Lower lobe of right lung (tissue), 2 donors: ENCODE measurements at places on chromosomes 16 and 17. TPM values are rescaled to one million over a fixed set of nuclear protein-coding genes. Genes with fewer than 3 reads are reported as not detected.
A peak's percentile ranks its signal among the peaks of the same experiment; 100 is the strongest.

- no peaks in the 10 kb centered on the region for H3K36me3 ChIP-seq
- H3K27me3 ChIP-seq: no peaks in the 10 kb centered on the region
- no peak overlapping the region for H3K27ac ChIP-seq
- H3K4me1 ChIP-seq: peaks cover 10% of the 10 kb centered on the region
Observed at GRCh38 chr17:40824015-40824832, 1.8 kb upstream of the KRT10 start.

- peak overlapping the region; percentile 87 for H3K27ac ChIP-seq
- no peak for DNase-seq
- H3K4me1 ChIP-seq: peaks cover 31% of the 10 kb centered on the region
- H3K36me3 ChIP-seq: no peaks in the 10 kb centered on the region
- no peaks in the 10 kb centered on the region for H3K27me3 ChIP-seq
- H3K4me3 ChIP-seq: peak overlapping the region; percentile 62
Observed at GRCh38 chr16:57374067-57374534, 1.8 kb downstream of the CX3CL1 start.

- H3K27ac ChIP-seq: no peak overlapping the region
- H3K36me3 ChIP-seq: peaks cover 22% of the 10 kb centered on the region
- no peak overlapping the region for H3K4me3 ChIP-seq
- H3K4me1 ChIP-seq: peaks cover 9% of the 10 kb centered on the region
Observed at GRCh38 chr17:1797323-1797722, 32.4 kb downstream of the SMYD4 start.

DNA sequence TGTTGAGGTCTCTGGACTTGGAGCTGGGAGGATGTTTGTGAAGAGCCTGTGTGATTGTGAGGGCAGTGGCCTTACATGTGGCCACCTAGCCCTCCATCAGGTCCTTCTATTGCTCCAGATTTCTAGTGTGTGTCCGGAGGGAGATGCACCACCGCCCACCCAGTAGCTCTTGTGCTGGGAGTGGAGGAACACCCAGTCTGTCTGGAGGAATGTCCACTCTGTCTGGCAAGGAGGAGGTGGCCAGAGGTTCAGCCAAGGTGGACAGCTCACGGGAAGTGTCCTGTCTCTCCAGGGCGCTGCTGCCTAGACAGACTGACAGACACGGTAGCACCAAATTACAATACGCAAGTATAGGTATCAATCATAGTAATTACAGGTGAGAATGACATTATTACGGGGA, 10.6 kb downstream of the RPTOR start:
- no peak overlapping the region for H3K4me3 ChIP-seq
- DNase-seq: no peak
- peaks cover 7% of the 10 kb centered on the region for H3K36me3 ChIP-seq
- H3K27ac ChIP-seq: no peak overlapping the region

DNA sequence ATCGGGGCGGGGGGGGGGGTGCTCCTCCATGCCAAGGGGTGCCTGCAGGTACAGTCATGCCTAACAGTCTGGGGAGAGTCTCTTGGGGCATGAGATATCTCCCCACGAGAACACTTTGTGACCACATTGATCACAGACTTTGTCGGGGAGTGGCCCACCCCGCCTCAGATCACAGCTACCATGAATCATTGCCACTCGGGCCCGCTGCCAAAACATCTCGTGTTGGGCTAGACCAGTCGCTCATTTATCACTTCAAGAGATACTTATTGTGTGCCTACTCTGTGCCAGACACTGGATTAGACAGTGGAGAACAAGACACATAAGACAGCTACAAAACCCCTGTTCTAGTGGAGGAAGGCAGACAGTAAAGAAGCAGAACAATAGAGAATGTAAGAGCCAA, 72.6 kb downstream of the CLEC16A start:
- peaks cover 15% of the 10 kb centered on the region for H3K4me1 ChIP-seq
- no peaks in the 10 kb centered on the region for H3K27me3 ChIP-seq
- H3K4me3 ChIP-seq: no peak overlapping the region
- DNase-seq: peak; percentile 67
- H3K27ac ChIP-seq: peak overlapping the region; percentile 13

DNA sequence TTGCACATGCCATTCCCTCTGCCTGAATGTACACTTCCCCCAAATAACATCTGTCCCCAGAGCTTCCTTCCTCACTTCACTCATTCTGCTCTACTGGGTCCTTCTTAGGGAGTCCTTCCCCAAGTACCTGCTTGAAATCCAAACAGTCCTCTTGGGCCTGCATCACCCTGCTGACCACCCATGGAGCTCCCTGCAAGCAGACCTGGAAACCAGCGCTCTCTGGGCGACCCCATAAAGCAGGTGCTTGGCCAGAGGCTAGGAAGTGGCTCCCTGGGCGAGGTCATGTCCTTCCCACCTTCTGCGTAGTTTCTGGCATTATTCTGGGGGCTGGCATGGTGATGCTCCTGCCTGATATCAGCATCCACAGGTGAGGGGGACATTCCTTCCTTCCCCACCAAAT, 12.2 kb upstream of the NTN1 start:
- H3K4me3 ChIP-seq: no peak overlapping the region
- H3K27me3 ChIP-seq: peaks cover 51% of the 10 kb centered on the region
- DNase-seq: no peak
- H3K4me1 ChIP-seq: peaks cover 5% of the 10 kb centered on the region
- H3K27ac ChIP-seq: no peak overlapping the region

DNA sequence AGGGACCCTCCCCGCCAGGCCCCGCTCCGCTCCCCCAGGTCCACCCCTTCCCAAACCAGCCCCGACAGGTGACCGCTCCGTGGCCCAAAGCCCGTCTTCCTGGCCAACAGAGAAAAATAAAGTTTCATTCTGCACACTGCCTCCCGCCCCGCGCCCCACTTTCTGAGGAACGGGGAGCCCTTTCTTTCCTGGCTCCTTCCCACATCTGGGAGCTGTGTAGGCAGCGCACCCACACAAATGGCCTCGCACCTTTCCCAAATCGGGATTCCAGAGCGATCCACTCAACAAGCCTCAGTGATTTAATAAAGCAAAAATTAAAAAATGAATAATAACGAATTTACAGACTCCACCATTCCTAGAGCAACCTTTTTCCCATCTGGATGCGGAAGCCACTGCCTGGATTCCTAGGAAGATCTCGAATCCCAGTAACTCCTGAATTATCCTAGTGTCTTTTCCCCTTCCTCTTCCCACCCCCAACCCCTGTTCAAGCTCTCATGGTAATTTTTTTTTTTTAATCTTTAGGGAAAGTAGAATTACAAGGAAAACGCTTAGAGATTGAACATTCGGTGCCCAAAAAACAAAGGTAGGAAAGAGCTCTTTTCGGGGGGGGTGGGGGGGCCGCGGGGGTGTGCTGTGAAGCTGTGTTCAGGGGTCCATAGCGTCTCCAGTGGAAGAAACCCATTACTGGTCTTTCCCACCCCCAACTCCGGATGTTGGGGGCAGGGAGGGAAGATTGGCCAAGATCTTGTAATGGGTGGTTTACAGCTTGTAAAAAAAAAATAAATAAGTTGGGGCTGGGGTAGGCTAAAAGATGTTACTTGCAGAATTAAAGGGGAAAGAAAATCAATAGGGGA, 1.6 kb downstream of the IGF2BP1 start:
- peaks cover 98% of the 10 kb centered on the region for H3K27me3 ChIP-seq
- peaks cover 23% of the 10 kb centered on the region for H3K4me1 ChIP-seq
- DNase-seq: no peak
- no peaks in the 10 kb centered on the region for H3K36me3 ChIP-seq
- no peak overlapping the region for H3K4me3 ChIP-seq

- H3K4me1 ChIP-seq: no peaks in the 10 kb centered on the region
- H3K27ac ChIP-seq: no peak overlapping the region
- peaks cover 99% of the 10 kb centered on the region for H3K36me3 ChIP-seq
- no peaks in the 10 kb centered on the region for H3K27me3 ChIP-seq
Observed at GRCh38 chr16:71746442-71747046, 22.0 kb upstream of the PHLPP2 start.

GRCh38 chr16:17306745-17307144, 164.0 kb downstream of the XYLT1 start:
- no peaks in the 10 kb centered on the region for H3K27me3 ChIP-seq
- no peaks in the 10 kb centered on the region for H3K36me3 ChIP-seq
- no peak overlapping the region for H3K27ac ChIP-seq

DNA sequence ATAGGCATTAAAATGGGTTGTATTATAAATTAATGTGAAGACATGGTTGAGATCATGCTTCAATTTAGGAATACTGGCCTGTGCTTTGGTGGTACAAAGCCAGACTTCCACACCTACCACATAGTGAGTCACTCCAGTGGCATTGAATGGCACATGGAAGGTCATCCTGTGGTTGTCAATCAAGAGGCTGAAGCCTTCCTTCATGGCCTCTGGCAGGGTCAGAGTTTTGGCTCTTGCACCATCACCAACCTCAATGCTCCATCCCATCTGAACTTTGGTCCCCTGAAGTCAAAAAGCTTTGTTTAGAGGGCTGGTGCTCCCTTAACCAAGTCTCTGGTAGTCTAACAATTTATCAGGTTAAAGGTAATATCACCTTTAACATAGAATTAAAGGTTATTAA, 6.1 kb downstream of the ZP2 start:
- no peaks in the 10 kb centered on the region for H3K27me3 ChIP-seq
- no peaks in the 10 kb centered on the region for H3K4me1 ChIP-seq
- H3K4me3 ChIP-seq: no peak overlapping the region
- H3K36me3 ChIP-seq: no peaks in the 10 kb centered on the region
- DNase-seq: no peak

DNA sequence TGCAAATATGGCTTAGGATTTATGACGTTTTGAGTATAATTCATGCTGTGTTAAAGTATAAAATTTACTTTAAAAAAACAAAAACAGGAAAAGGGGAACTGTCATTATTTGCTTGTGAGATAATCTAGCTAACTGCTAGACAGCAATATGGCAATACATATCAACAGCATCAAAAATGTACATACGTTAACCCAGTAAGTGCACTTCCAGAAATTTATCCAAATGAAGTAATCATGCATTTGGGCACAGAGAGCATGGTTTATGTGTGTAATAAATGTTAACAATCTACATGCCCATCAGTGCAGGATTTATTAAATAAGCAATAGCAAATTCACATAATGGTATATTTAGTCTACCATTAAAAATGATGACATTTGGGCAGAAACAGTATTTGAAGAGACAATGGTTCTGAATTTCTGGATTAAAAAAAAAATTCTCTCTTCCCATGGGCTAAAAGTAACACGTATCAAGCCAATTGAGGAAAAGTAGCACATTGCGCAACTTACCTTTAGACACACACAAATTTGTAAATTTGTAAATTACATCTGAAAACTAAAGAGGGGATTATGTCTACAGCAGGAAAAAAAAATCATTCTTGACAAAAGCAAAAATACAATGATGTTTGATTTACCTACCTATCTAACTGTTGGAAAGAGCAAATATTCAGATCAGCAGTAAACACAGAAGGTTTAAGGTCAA, 80.2 kb downstream of the CACNG1 start:
- H3K27ac ChIP-seq: no peak overlapping the region
- no peak overlapping the region for H3K4me3 ChIP-seq
- no peak for DNase-seq
- H3K27me3 ChIP-seq: no peaks in the 10 kb centered on the region
- H3K4me1 ChIP-seq: no peaks in the 10 kb centered on the region
- H3K36me3 ChIP-seq: peaks cover 72% of the 10 kb centered on the region

DNA sequence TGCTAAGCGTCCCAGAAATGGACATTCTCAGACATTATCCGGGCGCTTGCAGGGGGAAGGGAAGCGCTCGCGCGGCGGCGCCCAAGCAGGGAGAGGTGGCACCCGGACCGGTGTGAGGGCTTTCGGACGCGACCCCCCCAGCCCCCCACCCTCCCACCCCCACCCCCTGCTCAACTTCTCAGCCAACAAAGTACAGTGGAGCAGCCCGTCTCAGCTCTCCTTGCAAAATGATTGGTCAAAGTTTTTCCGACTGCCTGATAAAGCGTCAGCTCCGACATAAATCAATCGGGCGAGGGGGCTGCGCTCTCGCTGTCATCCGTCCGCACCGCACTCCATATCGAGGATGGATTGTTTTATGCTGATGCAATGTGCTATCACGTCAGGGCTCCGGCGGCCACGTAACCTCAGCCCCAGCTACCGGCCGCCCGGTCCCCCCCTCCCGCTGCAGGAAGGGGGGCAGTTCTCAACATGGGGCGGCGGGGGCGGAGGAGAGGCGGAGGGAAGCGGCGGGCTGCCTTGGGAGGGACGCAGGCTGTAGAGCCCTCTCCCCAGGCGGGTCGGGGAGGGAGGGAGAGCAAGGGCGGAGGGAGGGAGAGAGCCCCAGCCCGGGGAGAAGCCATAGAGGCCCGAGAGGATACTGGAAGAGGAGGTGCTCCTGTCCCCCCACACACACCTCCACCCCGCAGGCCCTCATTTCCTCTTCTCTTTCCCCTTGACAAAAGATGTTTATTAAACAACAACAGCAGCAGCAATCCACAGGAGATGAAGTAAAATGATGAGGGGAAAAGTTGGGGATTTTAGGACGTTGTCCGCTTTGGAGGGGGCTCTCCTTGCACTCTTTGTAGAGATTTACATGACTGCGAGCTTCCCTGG, at the start of gene HOXB9:
Gene HOXB9, minus strand, starts transcription at position 114 of the 873 bp plus-strand sequence. Its CDS starts 89 bp downstream, at position 25.
- H3K27ac ChIP-seq: no peak within 1 kb of the TSS
- DNase-seq: no peak
- H3K36me3 ChIP-seq: no peaks in the 10 kb centered on the region

CHST5 gene
- total RNA-seq: 0.62 TPM

ODAD4 gene
- total RNA-seq: 5.4 TPM

YWHAE gene
- total RNA-seq: 383 TPM
